Glomerular endothelial cell (primary cell): ENCODE measurements at places on chromosomes 11 and 22. TPM values are rescaled to one million over a fixed set of nuclear protein-coding genes. Genes with fewer than 3 reads are reported as not detected.

The CRYBB3 gene
- total RNA-seq, result 0.58 TPM in 1 of 2 replicates, not detected in the other

GRCh38 chr11:10893714-10894151 lies 35.9 kb upstream of the ZBED5 start:
- DNase-seq, result no peak

DNA sequence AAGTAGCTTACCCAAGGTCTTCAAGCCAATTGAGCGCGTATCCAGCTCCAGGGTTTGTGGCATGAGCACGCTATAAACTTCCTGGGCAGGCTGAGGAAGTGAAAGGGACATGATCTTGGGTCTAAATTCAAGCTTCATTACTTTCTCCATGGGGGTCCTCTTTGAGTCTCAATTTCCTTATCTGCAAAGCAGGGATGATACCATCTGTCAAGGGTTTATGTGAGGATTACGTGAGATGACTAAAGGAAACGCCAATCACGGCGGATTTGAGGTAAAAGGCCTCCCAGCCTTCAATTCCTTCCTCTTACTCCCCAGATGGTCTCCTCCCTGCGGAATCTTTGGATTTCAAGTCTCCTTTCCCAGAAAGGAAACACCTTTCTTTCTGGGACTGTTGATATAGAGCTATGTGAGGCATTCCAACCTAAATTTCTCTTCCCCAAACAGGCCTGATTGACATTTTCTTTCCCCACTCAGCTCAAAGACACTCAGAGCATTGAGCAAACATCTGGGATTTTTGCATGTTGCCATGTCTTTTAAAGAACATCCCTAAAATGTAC lies 474.4 kb downstream of the INSC start:
- no peak for DNase-seq

DNA sequence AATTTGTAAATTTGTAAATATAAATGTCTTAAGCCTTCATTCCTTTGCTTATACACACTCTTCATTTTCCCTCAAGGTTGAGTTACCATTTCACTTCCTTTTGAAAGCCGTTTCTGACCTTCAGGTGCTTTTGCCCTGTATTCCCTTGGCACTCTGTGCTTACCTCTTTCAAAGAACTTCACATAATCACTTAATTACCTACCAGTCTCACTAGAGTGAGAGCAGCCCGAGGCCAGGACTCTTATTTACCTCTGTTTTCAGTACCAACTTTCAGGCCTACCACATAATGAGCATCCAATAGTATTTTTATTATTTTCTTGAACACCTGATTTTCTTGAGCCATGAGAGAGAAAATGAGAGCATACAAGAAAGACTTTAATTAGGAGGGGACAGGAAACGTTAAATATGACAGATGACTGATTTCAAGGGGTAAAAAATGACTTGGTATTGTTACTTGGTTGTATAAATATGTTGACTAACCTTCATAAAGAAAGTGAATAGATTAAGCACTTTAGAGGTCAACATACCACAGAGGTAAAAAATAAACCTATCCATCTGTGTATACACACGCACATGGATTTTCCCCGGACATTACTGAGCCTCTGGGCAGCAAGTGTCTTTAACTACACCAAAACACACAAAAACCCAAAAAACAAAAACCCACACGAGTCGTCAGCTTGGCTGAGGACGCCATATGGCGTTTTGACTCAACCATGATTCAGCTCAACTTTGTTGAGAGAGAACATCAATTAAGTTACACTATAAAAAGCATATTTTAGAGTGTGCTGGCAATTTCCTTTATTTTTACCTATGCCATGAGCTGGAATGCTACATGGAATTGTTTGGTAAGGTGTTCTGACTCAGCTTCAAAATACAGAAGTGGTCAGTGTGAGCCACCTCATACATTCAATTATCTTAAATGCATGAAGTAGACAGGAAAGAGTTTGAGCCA lies 7.6 kb downstream of the ATXN10 start:
- DNase-seq, result no peak

DNA sequence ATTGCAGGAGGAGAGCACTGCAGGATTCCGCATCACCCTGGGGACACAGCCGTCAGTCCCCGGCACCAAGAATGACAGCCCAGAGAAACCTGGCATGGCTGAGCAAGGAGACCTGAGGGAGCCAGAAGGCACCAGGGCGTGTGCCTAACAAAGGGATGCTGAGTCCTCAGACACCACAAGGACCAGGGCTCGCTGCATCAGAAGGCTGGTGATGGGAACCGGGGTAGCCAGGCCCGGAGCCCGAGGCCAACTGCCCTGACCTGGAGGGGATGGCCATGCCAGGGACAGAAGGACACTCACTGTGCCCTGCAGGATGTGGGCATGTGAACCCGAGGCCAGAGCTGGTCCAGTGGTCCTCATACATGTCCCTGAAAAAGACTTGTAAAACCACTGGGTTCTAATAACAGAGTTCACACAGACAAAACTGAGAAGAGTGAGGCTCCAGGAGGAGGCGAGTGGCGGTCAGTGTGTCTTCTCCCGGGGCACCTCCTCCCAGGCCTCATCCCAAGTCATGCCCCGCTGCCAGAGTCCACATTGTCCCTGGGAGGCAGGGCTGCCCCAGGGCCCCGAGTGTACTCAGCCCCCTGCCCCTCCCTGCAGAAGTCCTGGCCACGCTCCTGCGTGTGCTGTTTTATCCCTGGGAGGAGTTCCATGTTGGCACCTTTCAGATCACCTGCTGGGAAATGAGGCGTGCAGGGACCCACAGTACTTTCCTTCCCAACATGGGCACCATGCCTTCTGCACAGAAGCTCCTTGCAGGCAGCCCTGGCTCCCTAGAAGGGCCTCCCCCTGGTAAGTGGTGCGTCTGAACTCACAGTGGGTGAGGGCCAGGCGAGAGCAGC lies 42.5 kb downstream of the TBX1 start:
- DNase-seq, result no peak

GRCh38 chr11:12854829-12855228 lies 154.3 kb upstream of the RASSF10 start:
- no peak for DNase-seq

- DNase-seq, result no peak
Measured at GRCh38 chr11:6458352-6459098, 15.2 kb downstream of the TRIM3 start.

DNA sequence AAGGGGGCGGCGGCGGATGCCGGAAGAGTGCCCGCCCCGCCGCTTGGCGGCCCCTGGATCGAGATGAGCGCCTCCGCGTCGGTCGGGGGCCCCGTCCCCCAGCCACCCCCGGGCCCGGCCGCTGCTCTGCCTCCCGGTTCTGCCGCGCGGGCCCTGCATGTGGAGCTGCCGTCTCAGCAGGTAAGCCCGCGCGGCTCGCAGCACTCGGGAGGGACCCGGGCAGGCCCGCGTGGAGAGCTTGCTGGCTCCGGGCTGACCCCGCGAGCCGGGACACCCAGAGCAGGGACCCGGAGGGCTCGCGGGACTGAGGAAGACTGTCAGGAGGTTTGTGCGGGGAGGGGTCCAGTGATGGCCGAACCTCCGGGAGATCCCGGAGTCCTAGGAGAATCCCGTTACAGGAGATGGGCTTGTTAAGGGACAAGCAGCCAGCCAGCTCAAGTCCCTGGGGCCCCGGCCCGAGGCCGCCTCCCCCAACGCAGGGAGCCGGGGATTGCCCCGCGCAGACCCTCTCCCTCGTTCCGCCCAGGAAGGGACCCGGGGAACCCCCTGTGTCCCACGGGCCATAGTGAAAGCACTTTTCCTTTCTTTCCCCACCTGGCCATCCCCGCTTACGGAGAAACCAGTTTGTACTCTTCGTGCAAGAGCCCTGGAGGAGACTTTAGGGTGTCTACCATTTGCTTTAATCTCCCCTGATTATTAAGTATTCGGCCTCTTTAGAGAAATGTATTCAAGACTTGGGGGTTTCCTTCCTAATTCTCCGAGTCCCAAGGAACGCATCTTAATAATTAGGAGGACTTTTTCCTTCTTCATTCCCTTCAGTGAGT lies 547 bp downstream of the UVRAG start:
- no peak for DNase-seq

DNA sequence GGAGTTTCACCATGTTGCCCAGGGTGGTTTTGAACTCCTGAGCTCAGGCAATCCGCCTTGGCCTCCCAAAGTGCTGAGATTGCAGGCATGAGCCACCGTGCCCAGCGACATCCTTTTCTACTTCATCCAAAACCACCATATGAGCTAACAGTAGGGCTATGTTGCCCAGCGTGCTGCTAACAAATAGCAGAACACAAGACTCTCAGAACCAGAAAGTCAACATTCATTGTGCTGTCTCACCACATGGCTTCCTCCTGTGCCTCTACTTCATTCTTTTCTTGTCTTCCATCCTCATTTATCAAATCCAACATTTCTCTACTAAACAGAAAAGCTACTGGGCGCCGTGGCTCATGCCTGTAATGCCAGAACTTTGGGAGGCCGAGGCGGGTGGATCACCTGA lies 12.0 kb upstream of the DENND5A start:
- no peak for DNase-seq

- no peak for DNase-seq
Measured at GRCh38 chr11:46984987-46985386, 48.4 kb downstream of the CSTPP1 start.

GRCh38 chr11:32448232-32448631 lies 12.9 kb upstream of the WT1 start:
- DNase-seq, result no peak

The FJX1 gene
- total RNA-seq, result 64.6 and 73.2 TPM in 2 replicates

The SHISAL1 gene
- total RNA-seq, result 0.29 and 0.97 TPM in 2 replicates

GRCh38 chr22:46584081-46584921 lies 35.9 kb upstream of the GRAMD4 start:
- DNase-seq, result no peak

DNA sequence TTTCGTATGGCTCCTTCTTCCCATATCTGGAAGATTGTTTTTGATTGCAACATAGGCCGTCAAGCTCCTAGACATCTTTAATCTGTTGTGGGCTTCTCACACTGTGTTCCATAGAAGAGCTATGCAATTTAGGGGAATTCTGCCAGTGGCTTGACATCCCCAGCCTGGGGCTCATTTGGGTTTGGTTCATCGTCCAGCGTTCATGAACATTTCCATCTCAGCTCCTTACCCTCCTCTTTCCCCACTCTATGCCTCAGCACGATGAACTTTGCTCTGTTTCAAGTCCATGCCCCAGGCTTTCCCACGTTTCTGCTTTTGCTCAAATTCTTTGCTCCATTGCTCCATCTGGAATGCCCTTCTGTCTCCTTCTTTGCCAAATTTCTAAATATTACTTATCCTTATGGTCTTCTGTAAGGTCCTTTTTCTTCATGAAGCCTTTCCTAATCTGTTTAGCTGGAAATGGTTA lies 26.1 kb upstream of the CLMP start:
- no peak for DNase-seq

GRCh38 chr11:35662649-35663407 lies at the start of gene TRIM44:
Gene TRIM44, plus strand, starts transcription at chr11:35662775. Its CDS starts 337 bp downstream, at chr11:35663112.
- DNase-seq, result no peak

- DNase-seq, result no peak
Measured at GRCh38 chr11:10197091-10197490, 96.9 kb downstream of the SBF2 start.

DNA sequence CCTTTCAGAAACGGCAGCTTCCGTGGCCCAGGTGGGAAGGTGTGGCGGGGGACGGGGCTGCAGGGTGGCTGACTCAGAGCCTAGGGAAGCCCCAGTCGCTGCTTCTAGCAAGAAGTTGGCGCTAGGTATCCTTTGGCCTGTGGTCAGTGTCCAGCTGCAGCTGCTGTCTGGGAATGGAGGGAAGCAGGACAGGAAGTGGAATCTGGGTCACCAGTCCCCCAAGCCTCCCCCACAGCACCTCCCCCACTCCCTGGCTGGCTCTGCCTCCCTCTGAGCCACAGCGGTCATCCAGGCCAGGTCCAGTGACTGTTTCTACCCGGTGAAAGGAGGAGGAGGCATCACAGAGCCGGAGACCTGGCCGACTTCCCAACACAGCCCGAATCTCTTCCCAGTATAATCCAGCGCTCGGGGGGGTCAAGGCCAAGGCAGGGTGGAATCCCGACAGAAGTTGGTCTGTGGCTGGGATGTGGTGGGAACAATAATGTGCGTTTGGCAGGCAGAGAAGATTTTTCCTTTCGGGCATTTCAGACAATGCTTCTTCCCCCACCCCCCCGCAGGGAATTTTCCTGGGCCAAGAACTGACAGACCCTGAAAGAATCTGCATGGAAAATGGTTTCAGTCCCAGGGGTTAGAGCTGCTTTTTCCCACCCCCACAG lies 45.1 kb downstream of the C11orf96 start:
- no peak for DNase-seq

The BLID gene
- 0.82 and 1.0 TPM in 2 replicates for total RNA-seq

DNA sequence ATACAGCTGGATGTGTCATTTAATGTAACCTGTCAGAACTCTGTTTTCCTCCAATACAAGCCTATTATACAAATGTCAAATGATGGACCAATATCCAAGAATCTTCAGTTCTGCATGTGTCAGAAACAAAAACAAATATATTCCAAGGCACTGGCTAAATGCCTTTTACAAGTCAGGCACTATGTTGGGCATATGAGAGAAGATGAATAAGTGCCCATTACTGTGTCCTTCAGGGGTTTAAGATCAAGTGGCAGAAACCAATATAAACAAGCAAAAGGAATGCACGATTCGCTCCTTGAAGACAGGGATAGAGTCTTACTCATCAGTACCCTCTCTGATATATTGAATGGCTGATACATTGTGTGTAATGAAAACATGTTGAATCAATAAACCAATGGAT lies 254.4 kb downstream of the TTC28 start:
- no peak for DNase-seq

- DNase-seq, result no peak
Measured at GRCh38 chr22:36405221-36405661, 17.5 kb upstream of the MYH9 start.

DNA sequence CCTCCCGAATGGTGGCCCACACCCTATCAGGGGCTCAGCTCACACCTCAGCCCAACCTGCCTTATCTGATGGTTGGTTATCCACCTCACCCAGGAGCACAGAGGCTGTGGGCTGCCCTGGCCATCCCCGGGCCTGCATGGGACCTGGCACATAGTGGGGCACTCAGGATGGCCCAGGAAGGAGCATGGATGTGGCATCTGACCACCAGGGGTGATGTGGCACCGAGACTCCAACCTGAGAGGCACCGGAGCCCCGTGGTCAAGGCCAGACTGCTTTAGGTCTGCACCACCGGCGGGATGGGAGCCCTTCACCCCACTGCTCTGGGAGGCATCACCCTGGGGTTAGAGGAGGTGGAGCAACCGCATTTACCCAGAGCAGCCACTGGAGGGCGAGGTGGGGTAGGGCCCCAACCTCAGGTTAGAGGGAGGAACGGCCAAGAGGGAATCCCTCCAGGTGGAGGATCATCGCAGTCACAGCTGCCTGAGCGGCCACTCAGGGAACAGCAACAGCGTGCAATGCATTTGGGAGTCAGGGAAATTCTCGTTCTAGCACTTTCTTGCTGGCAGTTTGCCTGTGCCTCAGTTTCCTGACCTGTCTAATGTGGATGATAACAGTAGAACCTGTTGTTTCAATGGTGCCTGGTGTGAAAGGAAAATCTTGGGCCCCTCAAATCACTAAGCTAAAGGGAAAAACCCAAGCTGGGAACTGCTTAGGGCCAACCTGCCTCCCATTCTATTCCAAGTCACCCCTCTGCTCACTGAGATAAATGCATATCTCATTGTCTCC lies 52.9 kb upstream of the CARS1 start:
- no peak for DNase-seq

The RHOD gene
- 22.1 and 23.8 TPM in 2 replicates for total RNA-seq

- no peak for DNase-seq
Measured at GRCh38 chr11:32432565-32432964, 2.8 kb downstream of the WT1 start.

The HDHD5 gene
- 43.7 and 48.1 TPM in 2 replicates for total RNA-seq

The CWF19L2 gene
- 5.2 and 13.0 TPM in 2 replicates for total RNA-seq
